ENCODE measurements at places on chromosomes 2 and 18.

- DNase-seq, result no peak
- H3K27me3 ChIP-seq, result no peaks in the 10 kb centered on the region
- H3K4me3 ChIP-seq, result no peak overlapping the region
- no peak overlapping the region for H3K27ac ChIP-seq
- H3K4me1 ChIP-seq, result 0 out of 2 replicates have a peak, but pooled peaks cover 3% of the 10 kb centered on the region
Observed at GRCh38 chr2:143121957-143122356, 7.3 kb upstream of the ARHGAP15 start.

DNA sequence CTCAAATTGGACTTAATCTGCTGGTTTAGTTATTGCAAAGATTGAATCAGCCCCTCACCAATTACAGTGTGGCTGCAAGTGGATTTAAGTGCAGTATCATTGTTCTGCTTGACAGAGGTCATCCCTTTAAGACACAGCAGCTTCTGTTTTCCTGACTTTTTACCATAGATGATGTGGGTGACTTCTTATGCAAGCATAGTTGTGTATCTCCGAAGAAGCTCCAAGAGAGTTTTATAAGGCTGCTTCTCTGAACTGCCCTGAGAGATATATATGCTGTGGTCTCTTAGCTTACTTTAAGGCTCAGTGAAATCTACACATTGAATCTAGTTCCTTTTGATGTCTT is 3.5 kb downstream of the TRIB2 start:
- peaks cover 28% of the 10 kb centered on the region for H3K4me1 ChIP-seq
- peaks cover 25% of the 10 kb centered on the region for H3K36me3 ChIP-seq
- H3K27ac ChIP-seq, result peak overlapping the region; percentile 78
- peak; percentile 49 for DNase-seq

GRCh38 chr2:100073110-100073509 is 69.3 kb downstream of the AFF3 start:
- H3K4me1 ChIP-seq, result no peaks in the 10 kb centered on the region
- no peak overlapping the region for H3K27ac ChIP-seq
- no peak overlapping the region for H3K4me3 ChIP-seq
- no peak for DNase-seq
- H3K36me3 ChIP-seq, result no peaks in the 10 kb centered on the region

DNA sequence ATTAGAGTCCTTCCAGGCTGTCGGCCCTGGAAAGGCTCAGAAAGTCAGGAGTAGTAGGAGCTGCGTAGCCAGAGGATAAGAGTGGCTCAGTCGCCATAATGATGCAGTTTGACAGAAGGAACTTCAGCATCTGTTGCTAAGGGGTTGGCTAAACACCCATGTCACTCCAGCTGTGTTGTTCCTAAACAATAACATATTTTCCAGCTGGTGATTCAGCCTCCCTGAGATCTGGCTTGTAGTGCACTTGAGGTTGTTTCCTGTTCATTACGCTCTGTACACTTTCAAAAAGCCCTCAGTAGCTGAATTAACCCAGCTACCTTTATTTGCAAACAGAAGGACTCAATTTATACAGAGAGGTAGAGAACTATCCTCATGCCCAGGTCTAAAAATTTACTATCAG is 39.7 kb upstream of the EPAS1 start:
- H3K27me3 ChIP-seq, result no peaks in the 10 kb centered on the region

- no peaks in the 10 kb centered on the region for H3K4me1 ChIP-seq
- H3K27ac ChIP-seq, result no peak overlapping the region
- no peak overlapping the region for H3K4me3 ChIP-seq
- no peaks in the 10 kb centered on the region for H3K36me3 ChIP-seq
- no peaks in the 10 kb centered on the region for H3K27me3 ChIP-seq
Observed at GRCh38 chr2:236404346-236404745, 140.1 kb upstream of the ASB18 start.

DNA sequence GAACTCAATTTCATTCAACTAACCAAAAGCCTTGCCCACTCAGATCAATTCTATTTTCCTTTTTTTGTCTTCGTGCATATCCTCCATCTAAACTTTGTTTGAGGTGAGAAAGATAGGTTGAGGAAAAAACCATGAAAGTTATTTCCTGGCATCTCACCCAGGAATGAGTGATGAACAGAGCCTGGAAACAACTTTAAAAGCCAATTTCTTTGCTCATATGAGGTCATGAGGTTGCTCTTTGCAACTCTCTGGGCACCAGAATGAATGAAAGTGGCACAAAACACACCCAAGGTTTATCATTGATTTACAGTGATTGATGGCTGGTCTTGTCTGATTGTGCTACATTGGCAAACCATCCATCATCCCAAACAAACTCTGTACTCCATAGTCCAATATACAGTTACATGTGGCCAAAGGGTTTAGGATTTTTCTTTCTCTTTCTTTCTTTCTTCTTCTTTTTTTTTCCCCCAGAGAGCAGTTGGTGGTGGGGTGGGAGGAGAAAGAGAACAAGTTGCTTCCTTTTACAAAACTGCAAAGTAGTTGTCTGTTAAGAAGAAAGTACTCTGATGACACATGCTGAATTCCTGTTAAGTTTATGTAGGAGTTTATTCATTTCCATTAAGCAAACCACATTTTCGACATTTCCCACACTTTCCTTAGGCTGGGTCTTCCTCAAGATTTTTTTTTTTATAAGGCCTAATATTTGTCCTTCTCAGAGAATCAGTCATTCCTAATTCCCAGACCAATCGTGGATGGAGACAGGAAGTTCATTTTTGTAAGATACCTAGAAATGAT is 575.9 kb upstream of the ZEB2 start:
- no peaks in the 10 kb centered on the region for H3K4me1 ChIP-seq
- DNase-seq, result no peak
- no peak overlapping the region for H3K4me3 ChIP-seq
- H3K27ac ChIP-seq, result no peak overlapping the region

DNA sequence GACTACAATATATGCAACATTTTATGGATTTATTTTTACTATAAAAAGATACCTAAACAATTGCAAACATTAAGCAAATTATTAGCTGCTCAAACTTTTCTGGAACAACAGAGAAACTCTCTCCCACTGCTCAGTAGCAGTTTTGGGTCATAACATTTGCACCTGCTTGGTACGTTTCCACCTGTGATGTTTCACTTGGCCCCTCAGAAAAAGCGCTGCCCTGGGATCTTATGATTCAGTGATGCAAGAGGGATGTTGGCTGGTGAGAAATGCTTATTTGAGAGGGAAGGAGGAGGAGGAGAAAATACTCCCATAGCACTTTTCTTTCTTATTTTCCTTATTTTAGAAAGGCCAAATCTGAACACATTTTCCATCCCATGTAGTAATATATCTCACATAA is 9.2 kb downstream of the IRS1 start:
- H3K4me3 ChIP-seq, result no peak overlapping the region
- no peak overlapping the region for H3K27ac ChIP-seq
- no peaks in the 10 kb centered on the region for H3K27me3 ChIP-seq
- H3K4me1 ChIP-seq, result no peaks in the 10 kb centered on the region

GRCh38 chr18:60130284-60130683 is 230.5 kb downstream of the PMAIP1 start:
- H3K27ac ChIP-seq, result no peak overlapping the region
- no peak overlapping the region for H3K4me3 ChIP-seq
- no peak for DNase-seq
- H3K4me1 ChIP-seq, result no peaks in the 10 kb centered on the region

- H3K27me3 ChIP-seq, result no peaks in the 10 kb centered on the region
- DNase-seq, result no peak
- no peak overlapping the region for H3K27ac ChIP-seq
- H3K4me1 ChIP-seq, result peaks cover 6% of the 10 kb centered on the region
- no peaks in the 10 kb centered on the region for H3K36me3 ChIP-seq
- H3K4me3 ChIP-seq, result no peak overlapping the region
Observed at GRCh38 chr18:68498185-68498584, 216.7 kb downstream of the TMX3 start.

- H3K27me3 ChIP-seq, result peaks cover 11% of the 10 kb centered on the region
- no peak overlapping the region for H3K4me3 ChIP-seq
- H3K4me1 ChIP-seq, result no peaks in the 10 kb centered on the region
Observed at GRCh38 chr2:80380736-80381135, 76.2 kb upstream of the LRRTM1 start.

DNA sequence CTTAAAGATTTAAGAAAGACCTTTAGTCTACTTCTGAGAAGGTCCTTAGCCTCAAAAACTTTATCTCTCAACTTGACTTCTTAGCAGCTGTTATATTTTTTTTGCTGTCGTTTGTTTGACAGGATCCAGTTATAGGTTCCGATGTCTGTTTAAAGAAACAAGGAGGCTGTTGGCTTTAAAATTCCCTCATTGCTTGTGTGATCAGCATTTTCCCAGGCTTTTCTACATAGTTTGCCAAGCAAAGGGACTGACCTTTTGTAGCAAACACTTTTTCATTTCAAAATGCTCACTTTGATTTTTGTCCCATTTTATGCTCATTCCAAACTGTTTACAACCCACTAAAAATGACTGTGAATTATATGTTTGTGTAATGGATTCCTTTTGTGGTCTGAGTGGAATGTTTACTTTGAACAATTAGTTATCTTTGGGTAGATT is 394.9 kb downstream of the ARHGAP15 start:
- H3K4me1 ChIP-seq, result peaks cover 16% of the 10 kb centered on the region
- no peaks in the 10 kb centered on the region for H3K27me3 ChIP-seq
- H3K36me3 ChIP-seq, result no peaks in the 10 kb centered on the region
- DNase-seq, result no peak
- peak overlapping the region; percentile 6 for H3K27ac ChIP-seq

- no peaks in the 10 kb centered on the region for H3K36me3 ChIP-seq
- H3K27me3 ChIP-seq, result no peaks in the 10 kb centered on the region
- H3K27ac ChIP-seq, result no peak overlapping the region
- no peaks in the 10 kb centered on the region for H3K4me1 ChIP-seq
- no peak for DNase-seq
Observed at GRCh38 chr2:73036766-73037165, 34.7 kb downstream of the SFXN5 start.

GRCh38 chr2:236089271-236090026 is 78.7 kb downstream of the GBX2 start:
- H3K27me3 ChIP-seq, result no peaks in the 10 kb centered on the region
- DNase-seq, result no peak
- H3K4me3 ChIP-seq, result no peak overlapping the region
- peaks cover 5% of the 10 kb centered on the region for H3K4me1 ChIP-seq
- no peak overlapping the region for H3K27ac ChIP-seq

GRCh38 chr18:37836071-37836970 is 270.7 kb upstream of the CELF4 start:
- no peaks in the 10 kb centered on the region for H3K27me3 ChIP-seq
- no peak for DNase-seq
- no peak overlapping the region for H3K4me3 ChIP-seq
- no peak overlapping the region for H3K27ac ChIP-seq

DNA sequence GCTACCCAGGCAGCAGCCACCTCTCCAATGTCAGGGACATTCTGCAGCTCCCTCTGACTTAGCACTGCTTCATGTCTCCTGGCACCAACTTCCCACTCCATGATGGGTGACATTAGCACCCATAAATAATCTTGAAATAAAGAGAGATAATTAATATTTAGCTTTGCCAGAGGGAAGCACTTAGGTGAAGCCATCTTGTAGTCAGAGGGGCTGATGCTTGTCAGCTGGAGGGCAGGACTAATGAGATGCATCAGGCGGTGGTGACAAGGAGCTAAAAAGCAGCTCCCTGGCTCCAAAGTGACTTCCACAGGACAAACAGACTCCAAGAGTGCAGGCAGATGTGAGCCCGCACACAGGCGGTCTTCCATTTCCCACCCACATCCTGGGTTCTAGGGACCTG is 153.0 kb upstream of the ID2 start:
- peaks cover 13% of the 10 kb centered on the region for H3K4me1 ChIP-seq
- H3K27me3 ChIP-seq, result no peaks in the 10 kb centered on the region
- no peaks in the 10 kb centered on the region for H3K36me3 ChIP-seq
- no peak overlapping the region for H3K27ac ChIP-seq
- H3K4me3 ChIP-seq, result no peak overlapping the region

- H3K4me1 ChIP-seq, result no peaks in the 10 kb centered on the region
- no peak overlapping the region for H3K27ac ChIP-seq
- DNase-seq, result peak; percentile 14
- H3K36me3 ChIP-seq, result no peaks in the 10 kb centered on the region
- H3K4me3 ChIP-seq, result no peak overlapping the region
Observed at GRCh38 chr2:19048593-19049266, 309.7 kb downstream of the OSR1 start.

DNA sequence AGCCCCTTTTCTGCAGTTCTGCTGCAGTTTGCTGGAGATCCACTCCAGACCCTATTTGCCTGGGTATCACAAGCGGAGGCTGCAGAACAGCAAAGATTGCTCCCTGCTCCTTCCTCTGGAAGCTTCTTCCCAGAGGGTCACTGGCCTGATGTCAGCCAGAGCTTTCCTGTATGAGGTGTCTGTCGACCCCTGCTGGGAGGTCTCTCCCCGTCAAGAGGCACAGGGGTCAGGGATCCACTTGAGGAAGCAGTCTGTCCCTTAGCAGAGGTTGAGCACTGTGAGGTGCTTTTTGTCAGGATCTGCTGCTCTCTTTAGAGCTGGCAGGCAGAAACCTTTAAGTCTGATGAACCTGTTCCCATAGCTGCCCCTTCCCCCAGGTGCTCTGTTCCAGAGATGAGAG is 42.0 kb upstream of the MYL1 start:
- DNase-seq, result no peak
- no peak overlapping the region for H3K27ac ChIP-seq
- no peaks in the 10 kb centered on the region for H3K27me3 ChIP-seq

DNA sequence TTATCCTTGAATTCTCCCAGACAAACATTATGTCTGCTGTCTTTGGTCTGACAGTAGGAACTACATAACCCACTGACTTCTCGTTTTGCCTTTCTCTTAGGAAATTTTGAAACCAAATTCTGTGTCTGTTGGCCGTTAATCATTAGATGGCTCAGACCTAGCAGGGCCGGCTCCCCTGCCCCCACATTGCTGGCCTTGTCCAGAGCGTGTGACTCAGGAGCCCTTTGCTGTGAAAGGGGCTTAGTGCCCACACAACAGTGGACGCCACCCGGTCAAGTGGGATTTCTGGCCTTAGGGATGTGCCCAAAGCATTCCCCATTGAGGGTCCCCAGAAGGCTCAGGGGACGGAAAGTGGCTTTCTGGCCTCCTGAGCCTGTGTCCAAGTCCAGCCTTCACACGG is 137.5 kb downstream of the CTIF start:
- H3K36me3 ChIP-seq, result 0 out of 2 replicates have a peak, but pooled peaks cover 3% of the 10 kb centered on the region
- H3K27me3 ChIP-seq, result no peaks in the 10 kb centered on the region
- H3K27ac ChIP-seq, result no peak overlapping the region

- DNase-seq, result no peak
- H3K36me3 ChIP-seq, result no peaks in the 10 kb centered on the region
- no peaks in the 10 kb centered on the region for H3K27me3 ChIP-seq
Observed at GRCh38 chr2:156687715-156688114, 251.5 kb downstream of the GPD2 start.

- no peaks in the 10 kb centered on the region for H3K36me3 ChIP-seq
- H3K27ac ChIP-seq, result no peak overlapping the region
- no peaks in the 10 kb centered on the region for H3K27me3 ChIP-seq
- no peaks in the 10 kb centered on the region for H3K4me1 ChIP-seq
Observed at GRCh38 chr18:67766930-67767329, 250.4 kb upstream of the DSEL start.

- DNase-seq, result peak; percentile 82
- no peaks in the 10 kb centered on the region for H3K27me3 ChIP-seq
- H3K36me3 ChIP-seq, result no peaks in the 10 kb centered on the region
- peaks cover 21% of the 10 kb centered on the region for H3K4me1 ChIP-seq
- H3K4me3 ChIP-seq, result no peak overlapping the region
- peak overlapping the region; percentile 47 for H3K27ac ChIP-seq
Observed at GRCh38 chr2:231187736-231188505, 10.5 kb upstream of the ARMC9 start.

GRCh38 chr2:74789271-74789670 is 44.7 kb upstream of the HK2 start:
- H3K36me3 ChIP-seq, result no peaks in the 10 kb centered on the region
- DNase-seq, result no peak
- H3K27ac ChIP-seq, result no peak overlapping the region
- H3K4me1 ChIP-seq, result no peaks in the 10 kb centered on the region
- H3K27me3 ChIP-seq, result no peaks in the 10 kb centered on the region

Data from SJCRH30 (cell line).